Stimulated activated CD4-positive, alpha-beta T cell treated with anti-CD3 and anti-CD28 coated beads, Interleukin-1b, Interleukin-23, amount 100 ng/mL, for 24 hours (primary cell): ENCODE measurements at places on chromosomes 5 and 9.

- no peak for DNase-seq
Observed at GRCh38 chr9:87638292-87638691, 87.6 kb upstream of the CTSL start.

GRCh38 chr5:159518371-159518770 is 188.1 kb upstream of the IL12B start:
- no peak for DNase-seq

GRCh38 chr9:22449719-22450118 is 3.1 kb downstream of the DMRTA1 start:
- no peak for DNase-seq

DNA sequence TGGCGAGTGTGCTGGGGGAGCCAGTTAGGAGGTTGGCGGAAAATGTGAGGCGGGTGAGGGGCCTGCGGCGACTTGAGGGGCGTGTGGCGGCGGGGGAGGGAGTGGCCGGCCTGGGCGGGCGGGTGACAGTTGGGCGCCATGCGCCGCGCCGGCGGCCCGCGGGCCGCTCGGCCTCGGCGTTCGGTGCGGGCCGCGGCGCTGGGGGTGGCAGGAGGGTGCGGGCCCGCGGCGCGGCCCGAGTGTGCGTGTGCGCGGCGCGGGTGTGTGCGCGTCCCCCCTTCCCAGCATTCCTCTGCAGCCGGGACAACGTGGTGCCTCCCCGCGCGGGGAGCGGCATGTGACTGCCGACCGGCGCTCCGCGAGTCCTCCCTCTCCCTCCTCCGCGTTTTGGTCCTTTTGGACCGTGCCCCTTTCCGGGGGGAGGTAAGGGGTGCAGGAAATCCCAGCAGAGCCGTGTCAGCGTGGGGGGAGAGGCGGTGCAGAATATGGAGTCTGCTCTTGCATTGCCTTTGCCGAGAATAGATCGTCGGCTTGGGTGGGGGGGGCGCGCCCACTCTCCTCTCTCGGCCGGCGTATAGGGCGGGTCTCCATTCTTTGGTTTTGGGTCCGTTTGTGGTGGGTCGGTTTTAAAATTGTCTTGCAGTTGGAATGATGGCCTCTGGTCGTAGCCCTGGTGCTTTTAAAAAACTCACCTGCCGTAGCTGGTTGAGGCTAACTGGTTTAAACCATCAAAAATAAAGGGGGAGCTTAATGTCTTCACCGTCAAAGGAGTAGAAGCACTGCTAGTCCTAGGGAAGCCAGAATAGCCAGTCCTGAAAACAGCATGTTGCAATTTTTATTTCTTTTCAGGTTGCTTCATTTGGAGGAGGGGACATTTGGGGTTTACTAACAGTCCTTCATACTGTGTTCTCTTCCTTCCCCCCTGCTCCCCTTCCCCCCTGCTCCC is 2.0 kb downstream of the LARP1 start:
- DNase-seq, result no peak

GRCh38 chr5:15004506-15004905 is 132.9 kb upstream of the ANKH start:
- DNase-seq, result no peak

DNA sequence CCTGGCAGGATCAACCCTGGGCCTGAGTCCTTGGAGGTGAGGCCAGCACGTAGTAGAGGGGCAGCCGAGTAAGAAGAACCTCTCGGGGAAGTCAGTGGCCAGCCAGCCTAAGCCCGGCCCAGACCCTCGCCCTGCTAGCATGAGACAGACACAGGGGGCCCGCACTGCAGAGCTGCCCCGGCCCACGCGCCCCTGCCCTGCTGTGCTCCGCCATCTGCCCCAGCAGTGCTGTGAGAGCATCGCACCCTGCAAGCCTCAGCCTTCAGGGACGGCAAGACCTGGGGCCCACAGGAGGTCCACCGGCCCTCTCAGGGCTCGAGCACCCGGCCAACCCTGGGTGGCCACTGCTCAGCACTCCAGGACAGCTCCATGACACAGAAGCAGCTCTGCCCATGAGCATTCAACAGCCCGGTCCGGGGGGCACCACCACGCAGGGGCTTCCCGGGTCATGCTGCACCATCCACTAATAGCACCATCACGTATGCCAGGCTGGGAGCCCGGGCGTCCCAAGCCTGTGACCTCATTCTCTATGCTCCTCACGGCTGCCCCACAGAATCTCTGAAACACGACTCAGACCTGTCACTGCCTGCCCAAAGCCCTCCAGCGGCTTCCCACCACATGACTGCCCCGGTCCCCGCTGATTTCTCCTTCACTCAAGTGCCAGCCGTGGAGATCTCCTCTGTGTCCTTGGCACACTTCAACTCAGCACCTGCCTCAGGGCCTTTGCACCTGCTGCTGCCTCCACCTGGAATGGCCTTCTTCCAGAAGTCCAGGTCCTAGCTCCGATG is 38.1 kb downstream of the ADAMTS2 start:
- no peak for DNase-seq

DNA sequence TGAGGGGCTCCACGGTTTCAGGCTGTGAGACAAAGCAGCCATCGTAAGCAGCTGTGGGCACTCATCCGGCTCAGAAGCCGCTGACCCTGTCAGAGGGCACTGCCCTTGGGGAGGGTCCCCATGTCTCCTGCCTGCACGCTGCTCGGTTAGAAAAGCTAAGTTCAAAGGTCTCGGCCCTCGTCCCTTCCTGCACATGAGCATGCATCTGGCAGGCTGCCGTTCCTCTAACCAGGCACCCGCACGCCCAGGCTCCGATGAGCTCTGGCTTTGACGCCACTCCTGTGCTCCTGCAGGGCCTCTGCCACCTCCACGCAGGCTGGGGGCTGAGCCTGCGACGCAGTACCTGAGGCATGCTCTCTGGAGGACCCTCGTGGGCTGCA is 51.3 kb downstream of the NKD2 start:
- no peak for DNase-seq

- no peak for DNase-seq
Observed at GRCh38 chr5:139514486-139514856, 31.9 kb upstream of the STING1 start.

DNA sequence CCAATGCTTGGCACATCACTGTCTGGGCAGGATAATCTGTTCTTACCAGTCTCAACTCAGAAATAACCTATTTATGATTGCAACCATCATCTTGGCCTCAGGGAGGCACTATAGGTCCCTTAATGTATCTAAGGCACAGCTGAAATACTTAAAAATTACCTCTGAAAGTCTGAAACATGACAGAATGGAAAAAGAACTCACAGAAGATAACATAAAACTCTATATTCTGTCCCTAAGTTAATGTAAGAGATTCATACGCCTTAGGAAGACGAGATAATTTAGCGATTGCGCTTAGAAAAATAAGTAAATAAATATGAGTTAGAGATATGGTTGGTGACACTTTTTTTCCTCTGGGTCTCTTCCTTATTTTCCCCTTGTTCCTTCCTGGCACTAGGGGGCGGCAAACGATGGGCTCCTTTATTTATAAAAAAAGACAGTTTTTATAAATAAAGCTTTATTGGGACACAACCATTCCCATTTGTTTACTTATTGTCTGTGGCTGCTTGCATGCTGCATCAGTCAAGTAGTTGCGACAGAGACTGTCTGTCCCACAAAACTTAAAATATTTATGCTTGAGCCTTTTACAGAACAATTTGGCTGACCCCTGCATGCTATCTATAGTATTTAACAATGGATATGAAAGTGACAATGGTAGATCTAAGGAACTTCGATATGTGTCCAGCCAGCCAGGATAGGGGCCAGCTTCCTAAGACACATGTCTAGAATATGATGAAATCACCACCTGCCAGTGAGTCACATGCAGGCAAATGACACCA is 79.6 kb downstream of the PDE4D start:
- no peak for DNase-seq

GRCh38 chr5:153866176-153866575 is 172.5 kb downstream of the FAM114A2 start:
- no peak for DNase-seq

GRCh38 chr9:136518623-136519022 is 27.2 kb downstream of the NOTCH1 start:
- DNase-seq, result no peak

- no peak for DNase-seq
Observed at GRCh38 chr9:9783711-9784110, 829.1 kb downstream of the PTPRD start.

DNA sequence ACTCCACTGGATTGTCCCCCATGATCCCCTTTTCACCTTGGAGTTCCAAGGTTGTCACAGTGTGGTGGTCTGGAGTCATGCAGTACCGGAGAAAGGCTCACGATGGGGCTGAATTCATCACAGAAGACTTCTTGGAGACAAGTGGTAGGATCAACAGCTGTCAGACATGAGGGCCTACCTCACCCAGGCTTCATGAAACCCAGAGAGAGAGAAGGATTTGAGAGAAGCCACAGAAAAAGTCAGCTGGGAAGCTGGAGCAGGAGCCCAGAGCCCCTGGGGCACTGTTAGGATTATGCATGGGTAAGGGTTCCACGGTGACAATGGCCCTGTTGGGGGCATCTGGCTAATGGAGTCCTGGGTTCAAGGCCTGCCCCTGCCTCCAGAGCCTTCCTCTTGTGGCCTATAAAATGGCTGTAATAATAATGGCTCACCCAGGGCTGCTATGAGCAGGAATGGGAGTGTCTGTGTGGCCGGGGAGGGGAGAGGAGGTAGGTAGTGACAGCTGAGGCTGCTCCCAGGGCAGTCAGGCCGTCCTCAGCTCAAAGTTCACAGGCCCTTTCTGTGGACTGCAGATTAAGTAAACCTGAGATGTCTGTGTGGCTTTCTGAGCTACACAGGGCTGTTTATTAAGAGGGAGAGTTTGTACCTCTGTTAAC is 910 bp downstream of the TRIM14 start:
- DNase-seq, result no peak

- DNase-seq, result no peak
Observed at GRCh38 chr5:115541611-115542010, 3.0 kb downstream of the FEM1C start.
